ENCODE measurements at places on chromosomes 2 and 18. TPM values are rescaled to one million over a fixed set of nuclear protein-coding genes. Genes with fewer than 3 reads are reported as not detected.

- no peak for DNase-seq
These were observed 341.3 kb downstream of the TSN start for GRCh38 chr2:122096761-122097160.

- DNase-seq: no peak
These were observed 149.0 kb downstream of the LAMA3 start for GRCh38 chr18:23838233-23838632.

OTOS gene
- not detected for total RNA-seq

SAG gene
- not detected for total RNA-seq

DNA sequence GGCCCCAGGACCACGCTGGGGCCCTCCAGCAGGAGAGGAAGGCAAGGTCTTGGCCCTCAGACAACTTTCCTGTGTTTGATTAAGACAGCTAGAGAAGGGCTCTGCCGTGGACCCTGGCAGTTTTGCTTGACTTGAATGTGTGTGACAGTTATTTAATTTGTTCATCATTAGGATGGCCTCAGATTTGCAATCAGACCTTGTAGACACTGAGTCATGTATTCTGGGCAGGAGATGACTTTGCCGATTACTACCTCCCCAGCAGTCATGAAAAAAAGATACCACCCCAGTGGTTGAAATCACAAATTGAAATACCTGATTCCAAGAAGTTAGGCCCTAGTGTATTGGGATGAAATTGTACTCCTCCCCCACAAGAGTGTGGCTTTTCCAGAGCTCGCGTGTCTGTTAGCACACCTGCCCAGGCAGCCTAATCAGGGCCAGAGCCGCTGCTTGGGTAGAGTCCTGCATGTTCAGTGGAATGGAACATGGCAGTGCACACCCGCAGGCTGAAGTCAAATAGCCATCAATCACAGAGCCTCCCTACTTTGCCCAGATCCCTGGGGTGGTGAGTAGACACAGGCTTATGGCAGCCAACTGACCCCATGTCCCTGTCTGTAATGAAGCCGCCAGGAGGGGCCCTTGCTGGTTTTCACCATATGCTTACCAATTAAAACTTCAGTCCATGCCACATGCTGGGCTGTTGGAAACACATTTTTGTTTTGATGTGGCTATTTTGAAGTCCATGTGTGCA, 122.5 kb downstream of the TPGS2 start:
- no peak for DNase-seq

- DNase-seq: no peak
These were observed 59.6 kb downstream of the IKZF2 start for GRCh38 chr2:213091765-213092164.

- no peak for DNase-seq
These were observed 265.3 kb upstream of the ZEB2 start for GRCh38 chr2:144785253-144785652.

DNA sequence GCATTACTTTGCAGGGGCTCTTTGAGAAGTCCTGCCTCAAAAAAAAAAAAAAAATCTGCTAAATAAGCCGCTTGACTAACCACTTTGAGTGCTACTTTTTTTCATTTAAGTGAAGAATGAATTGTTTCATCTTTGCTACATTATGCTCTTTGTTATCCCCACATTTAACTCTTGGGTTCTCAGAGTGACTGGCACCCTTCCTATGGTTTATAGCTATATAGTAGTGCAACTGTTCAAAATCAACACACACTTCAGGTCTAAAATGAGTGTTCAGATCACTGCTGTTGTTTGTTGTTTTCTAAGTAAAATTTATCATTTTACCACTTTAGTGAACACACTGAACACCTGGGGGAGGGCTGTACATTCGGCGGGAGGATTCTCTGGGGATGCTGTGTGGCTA, 13.6 kb downstream of the STPG4 start:
- DNase-seq: no peak

PRPF40A gene
- total RNA-seq: 31.2 TPM

RAB17 gene
- total RNA-seq: 4.5 TPM

GRCh38 chr2:178482437-178482836, 2.2 kb downstream of the PLEKHA3 start:
- DNase-seq: no peak

MPV17 gene
- total RNA-seq: 74.3 TPM

GPR155 gene
- total RNA-seq: 10.1 TPM

- DNase-seq: peak; percentile 44
These were observed 151.4 kb downstream of the DYSF start for GRCh38 chr2:71604726-71605120.

GRCh38 chr2:110805894-110806452, 73.6 kb downstream of the ACOXL start:
- no peak for DNase-seq

CHRNG gene
- total RNA-seq: not detected

DNA sequence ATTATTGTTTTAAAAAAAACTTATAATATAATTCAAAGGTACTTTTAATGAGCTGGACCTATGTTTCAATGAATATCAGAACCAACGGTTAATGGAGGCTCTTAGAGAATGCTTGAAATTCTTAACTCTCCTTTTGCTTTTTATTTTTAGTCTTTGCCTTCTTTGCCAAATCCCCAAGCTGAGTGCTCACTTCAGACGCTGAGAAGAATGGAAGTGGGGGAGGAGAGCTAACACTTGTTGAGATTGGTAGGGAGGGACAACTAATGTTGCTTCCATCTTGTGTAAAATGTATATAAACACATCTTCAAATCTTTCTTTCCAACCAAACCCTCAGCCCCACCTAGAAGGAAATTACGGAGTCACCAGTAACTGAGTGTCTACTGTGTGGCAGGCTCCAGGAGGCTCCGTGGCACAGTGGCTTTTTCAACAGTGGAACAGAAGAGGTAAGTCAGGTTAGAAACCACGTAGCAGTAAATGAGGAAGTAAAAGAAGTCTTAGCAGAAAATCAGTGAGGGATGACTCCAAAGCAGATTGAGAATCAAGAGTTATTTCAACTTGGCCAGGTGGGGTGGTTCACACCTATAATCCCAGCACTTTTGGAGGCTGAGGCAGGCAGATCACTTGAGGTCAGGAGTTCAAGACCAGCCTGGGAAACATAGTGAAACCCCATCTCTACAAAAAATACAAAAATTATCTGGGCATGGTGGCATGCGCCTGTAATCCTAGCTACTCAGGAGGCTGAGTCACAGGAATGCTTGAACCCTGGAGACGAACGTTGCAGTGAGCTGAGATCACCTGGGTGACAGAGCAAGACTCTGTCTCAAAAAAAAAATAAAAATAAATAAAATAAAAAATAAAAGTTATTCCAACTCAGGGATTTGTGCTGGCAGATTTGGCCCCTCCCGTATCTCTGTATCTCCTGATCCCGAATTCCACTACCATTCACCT, 45.0 kb upstream of the CREB1 start:
- DNase-seq: no peak

DNA sequence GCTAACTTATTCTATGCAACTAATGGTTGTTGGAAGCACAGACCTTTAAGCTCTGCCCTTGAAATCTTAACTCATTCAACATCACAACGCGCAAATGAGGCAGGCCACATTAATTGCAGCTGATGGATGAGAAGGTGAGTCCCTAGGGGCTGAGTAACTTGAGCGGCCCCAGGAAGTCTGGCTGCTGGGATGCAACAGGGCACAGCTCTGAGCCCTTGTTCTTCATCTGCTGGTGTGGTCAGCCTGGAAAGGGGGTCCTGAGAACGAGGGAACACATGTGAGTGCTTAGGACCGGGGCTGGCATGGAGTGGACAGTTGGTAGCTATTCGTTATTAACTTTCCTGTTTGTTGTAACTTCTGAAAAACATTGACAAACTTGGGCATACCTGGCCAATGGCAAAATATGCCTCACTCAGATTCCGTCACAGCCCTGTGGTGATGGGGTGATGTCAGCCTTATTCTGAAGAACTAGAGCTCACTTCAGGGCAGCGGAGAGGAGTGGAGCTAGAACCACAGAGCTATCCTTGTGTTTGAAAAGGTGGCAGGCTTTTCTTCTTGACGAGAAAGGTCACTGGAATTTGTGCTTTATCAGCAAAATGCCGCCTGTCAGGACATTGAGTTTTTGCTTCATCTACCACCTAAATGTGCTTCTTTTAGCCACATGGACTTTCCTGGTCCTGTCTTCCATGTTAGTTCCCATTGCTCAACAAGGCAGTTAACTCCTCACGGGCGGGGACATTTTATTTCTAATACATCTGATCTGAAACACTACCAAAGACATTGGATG, 145.9 kb upstream of the FHL2 start:
- peak; percentile 18 for DNase-seq

DNA sequence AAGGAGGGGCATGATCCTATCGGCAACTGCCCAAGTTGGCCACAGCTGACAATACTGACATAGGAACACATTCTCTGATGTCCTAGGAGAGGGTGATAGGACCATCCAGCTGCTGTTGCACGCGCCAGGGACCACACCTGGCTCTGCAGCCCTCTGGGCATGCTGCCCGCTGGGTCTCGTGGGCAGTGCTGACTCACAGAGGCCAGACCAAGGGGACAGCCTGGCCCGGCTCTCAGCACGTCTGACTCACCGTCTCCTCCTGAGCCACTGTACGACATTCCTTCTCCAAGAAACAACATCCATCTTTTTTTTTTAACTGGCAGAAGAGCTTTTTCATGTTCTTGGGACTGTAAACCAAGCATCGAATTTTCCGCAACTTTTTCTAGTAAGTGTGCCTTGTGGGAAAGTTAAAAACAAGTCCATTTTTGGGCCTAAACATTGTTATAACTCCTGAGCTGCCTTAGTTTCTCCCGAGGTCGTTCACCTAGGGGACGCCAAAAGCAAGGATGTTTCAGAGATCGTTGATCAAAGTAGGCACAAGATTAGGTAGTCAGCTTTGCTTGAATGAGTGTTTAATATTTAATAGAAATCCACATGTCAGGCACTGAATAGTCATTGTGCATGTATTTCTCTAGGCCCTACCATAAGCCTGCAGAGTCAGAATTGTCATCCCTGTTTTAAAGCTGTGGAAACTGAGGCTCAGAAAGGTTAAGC, 100.3 kb downstream of the TTC32 start:
- DNase-seq: peak; percentile 90

DNA sequence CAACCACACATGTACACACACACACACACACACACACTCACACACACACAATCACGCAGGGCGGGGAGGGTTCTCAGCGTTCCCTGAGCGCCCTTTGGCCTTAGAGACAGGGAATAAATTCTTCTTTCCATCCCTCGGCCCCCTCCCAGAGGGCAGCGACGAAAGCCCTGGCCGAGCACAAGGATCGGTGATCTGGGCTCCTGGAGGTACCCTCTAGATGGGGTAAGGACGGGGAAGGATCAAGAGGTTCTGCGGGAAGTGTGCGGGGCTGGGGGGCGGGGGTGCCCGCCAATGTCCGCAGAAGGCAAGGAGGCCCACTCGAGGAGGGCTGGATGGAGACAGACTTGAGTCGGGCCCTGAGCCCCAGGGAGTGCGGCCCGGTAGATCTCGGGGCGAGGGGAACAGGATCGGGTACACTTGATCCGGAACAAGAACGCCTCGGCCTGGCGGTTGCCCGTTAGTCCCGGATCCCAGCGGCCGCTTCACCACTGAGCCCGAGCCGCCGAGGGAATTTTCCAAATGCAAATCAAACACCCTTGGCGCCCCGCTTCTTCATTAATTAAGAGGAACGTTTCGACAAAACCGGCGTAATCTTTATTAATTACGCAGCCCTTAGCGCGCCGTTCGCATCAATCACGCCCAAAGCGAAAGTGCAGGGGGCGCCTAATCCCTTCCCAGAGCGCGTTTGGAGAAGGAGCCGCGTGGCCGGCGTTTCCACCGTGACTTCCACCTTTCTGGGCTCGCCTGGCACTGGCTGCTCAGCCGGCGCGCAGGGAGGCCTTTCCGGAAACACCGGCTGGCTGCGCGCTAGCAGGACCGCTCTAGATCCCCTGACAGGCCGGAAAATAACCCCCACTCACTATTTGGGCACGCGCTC, 7.0 kb upstream of the PAX3 start:
- no peak for DNase-seq

DNA sequence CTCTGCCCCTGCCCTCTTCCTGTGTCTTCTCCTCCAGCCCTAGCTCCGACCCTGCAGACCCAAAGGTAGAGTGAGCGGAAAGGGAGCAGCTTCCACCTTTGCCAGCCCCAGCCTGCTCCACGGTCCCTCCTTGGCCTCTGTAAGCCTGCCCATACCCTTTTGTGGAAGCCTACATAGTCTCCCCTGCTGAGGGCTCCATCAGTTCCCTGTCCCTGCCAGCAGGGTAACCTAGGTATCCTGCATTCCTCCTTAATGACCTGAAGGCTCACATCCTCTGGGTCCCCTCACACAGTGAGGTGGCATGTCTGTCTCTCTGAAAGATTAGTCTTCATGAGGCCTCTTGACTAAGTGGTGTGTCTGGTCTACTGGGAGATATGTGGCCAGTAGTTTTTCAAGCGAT, 20.5 kb upstream of the ACKR3 start:
- DNase-seq: no peak

GRCh38 chr2:190311893-190312634, 7.6 kb downstream of the HIBCH start:
- DNase-seq: no peak

All from right atrium auricular region (tissue), 2 donors.